ENCODE measurements at places on chromosomes 4 and X. TPM values are rescaled to one million over a fixed set of nuclear protein-coding genes. Genes with fewer than 3 reads are reported as not detected.
A peak's percentile ranks its signal among the peaks of the same experiment; 100 is the strongest.

- no peak overlapping the region for H3K27ac ChIP-seq
- peak overlapping the region; percentile 57 for H3K4me3 ChIP-seq
- peak; percentile 75 for DNase-seq
- no peaks in the 10 kb centered on the region for H3K27me3 ChIP-seq
- H3K36me3 ChIP-seq = peaks cover 19% of the 10 kb centered on the region
- H3K4me1 ChIP-seq = peaks cover 6% of the 10 kb centered on the region
These were observed 19.1 kb upstream of the S100P start for GRCh38 chr4:6674500-6675149.

DNA sequence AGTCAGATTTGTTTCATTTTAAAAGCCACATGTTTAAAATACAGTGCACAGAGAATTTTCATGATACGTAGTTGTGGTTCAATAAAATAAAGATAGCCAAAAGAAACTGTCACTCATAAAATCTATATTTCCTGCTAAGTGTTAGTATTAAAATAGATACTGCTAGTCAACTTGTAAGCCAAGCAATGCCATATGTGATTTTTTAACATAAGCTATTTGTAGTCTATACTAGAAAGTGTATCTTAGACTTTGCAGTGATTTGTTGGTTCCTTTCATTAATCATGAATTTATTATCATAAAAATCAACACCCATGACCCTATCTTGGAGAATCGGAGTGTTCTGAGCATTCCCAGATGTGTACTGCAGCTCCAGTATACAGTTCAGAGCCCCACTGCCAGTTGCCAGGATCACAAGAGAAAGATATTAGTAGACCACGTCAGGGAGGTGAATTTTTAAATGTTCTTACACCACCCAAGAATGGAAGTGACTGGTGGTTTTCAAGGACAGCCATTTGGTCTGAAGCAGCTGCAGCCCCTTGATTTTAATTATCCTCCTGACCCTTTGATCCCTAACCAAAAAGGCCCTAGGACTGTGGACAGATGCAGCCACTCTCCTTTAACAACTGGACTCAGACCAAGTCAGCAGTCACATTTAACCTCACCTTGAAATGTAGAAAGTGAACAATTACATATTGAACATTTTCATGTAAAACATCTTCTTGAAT lies 163.1 kb downstream of the PALLD start:
- DNase-seq = no peak
- no peaks in the 10 kb centered on the region for H3K36me3 ChIP-seq
- H3K4me3 ChIP-seq = no peak overlapping the region

NAA11 gene
- polyA plus RNA-seq = 0.09 TPM

DNA sequence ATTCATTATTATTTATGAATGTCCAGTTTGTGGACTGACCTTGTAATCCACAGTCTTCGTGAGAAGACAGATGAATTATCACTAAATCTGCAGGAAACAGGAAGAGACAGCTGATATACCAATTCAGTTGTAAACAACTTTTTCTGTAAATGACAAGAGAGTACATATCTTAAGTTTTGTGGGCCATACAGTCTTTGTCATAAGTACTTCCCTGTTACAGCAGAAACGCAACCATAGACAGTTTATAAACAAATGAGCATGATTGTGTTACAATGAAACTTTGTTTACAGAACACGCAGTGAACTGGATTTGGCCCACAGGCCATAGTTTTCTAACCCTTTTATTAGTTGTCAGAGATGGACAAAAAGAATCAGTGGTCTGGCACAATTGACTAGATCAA lies 443.4 kb downstream of the PDGFC start:
- H3K27ac ChIP-seq = no peak overlapping the region
- no peaks in the 10 kb centered on the region for H3K36me3 ChIP-seq
- H3K4me3 ChIP-seq = no peak overlapping the region
- H3K4me1 ChIP-seq = no peaks in the 10 kb centered on the region
- DNase-seq = no peak

- H3K27ac ChIP-seq = no peak overlapping the region
- H3K4me3 ChIP-seq = no peak overlapping the region
- H3K4me1 ChIP-seq = no peaks in the 10 kb centered on the region
- no peak for DNase-seq
- peaks cover 63% of the 10 kb centered on the region for H3K36me3 ChIP-seq
These were observed 12.7 kb upstream of the GCNA start for GRCh38 chrX:71565474-71566041.

MAGED2 gene
- polyA plus RNA-seq = 322 TPM

GRCh38 chr4:111070390-111070789 lies 447.5 kb upstream of the PITX2 start:
- H3K36me3 ChIP-seq = no peaks in the 10 kb centered on the region
- H3K4me3 ChIP-seq = no peak overlapping the region
- no peaks in the 10 kb centered on the region for H3K4me1 ChIP-seq
- DNase-seq = no peak
- H3K27me3 ChIP-seq = no peaks in the 10 kb centered on the region

- H3K36me3 ChIP-seq = no peaks in the 10 kb centered on the region
- no peak overlapping the region for H3K27ac ChIP-seq
- no peak overlapping the region for H3K4me3 ChIP-seq
- DNase-seq = no peak
- no peaks in the 10 kb centered on the region for H3K4me1 ChIP-seq
These were observed 96.5 kb downstream of the CHRDL1 start for GRCh38 chrX:110699109-110699508.

DNA sequence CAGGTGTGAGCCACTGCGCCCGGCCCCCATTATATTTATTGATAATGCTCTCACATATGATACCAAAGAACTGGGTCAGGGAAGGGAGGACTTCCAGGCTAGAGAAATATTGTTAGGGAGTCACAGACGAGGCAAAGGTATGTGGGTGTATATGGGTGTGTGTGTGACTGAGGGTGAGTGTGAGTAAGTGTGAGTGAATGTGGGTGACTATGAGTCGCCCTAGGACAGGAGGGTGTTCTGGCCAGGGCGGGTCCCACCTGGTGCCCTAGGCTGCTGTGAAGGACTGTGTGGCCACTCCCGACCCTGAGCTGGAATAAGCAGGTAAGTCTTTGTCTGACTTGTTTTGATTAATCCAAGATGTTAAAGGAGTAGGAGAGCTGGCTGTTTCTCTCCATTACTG lies 34.4 kb downstream of the RWDD4 start:
- H3K4me1 ChIP-seq = peaks cover 2% of the 10 kb centered on the region
- H3K27me3 ChIP-seq = no peaks in the 10 kb centered on the region
- DNase-seq = no peak
- H3K36me3 ChIP-seq = no peaks in the 10 kb centered on the region
- no peak overlapping the region for H3K4me3 ChIP-seq

DNA sequence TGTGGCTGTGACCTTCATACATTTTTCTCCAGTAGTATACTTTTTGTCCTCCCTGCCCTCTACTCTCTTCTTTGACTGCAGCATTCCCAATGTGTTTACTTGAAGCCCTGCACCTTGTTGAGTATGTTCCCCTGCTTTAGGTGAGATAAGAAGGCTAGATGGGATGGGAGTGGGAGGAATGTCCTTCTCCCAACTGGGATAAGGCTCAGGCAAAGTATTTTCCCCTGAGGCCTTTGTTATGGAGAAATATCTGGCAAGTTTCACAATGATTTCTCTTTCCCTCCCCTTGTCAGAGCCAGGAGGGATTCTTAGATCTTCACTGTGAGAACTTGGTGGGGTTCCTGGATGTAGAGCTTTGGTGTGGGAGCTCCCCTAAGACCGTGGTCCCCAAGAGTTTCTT lies 131.8 kb downstream of the CLCN5 start:
- no peak overlapping the region for H3K27ac ChIP-seq
- no peaks in the 10 kb centered on the region for H3K4me1 ChIP-seq
- no peaks in the 10 kb centered on the region for H3K27me3 ChIP-seq

ARR3 gene
- 0.43 TPM for polyA plus RNA-seq

DNA sequence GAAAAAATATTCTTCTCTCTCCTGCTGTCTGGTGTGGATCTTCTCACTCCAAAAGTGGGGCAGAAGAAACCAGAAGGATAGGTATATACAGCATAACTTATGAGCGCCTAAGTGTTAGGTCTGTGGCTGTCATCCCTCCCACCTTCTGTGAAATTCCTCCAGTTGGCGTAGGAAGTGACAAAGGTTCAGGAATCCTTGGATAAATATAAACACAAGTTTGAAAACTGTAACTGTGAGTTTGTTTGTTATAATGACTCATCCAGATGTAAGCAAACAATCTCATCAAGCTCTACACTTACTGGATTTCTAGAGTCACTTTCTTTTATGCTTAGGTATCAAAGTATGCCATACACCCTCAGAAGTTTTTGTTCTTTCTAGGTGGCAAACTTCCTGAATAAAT lies 405.2 kb downstream of the FAT4 start:
- no peaks in the 10 kb centered on the region for H3K27me3 ChIP-seq
- no peak for DNase-seq
- H3K36me3 ChIP-seq = no peaks in the 10 kb centered on the region
- no peaks in the 10 kb centered on the region for H3K4me1 ChIP-seq
- H3K27ac ChIP-seq = no peak overlapping the region

DNA sequence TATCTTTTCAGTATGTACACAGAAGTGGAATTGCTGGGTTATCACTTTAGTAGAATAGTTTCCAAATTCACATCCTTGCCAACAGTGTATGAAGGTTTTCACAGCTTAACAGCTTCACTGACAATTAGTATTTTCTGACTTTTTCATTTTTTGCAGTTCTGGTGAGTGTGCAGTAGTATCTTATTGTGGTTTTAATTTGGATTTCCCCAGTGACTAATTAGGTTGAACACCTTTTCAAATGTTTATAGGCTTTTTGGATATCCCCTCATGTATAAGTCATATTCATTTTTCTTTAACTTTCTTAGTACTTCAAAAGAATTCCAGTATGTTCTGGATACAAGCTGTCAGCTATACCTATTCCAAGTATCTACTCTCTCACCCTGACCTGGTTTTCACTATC lies 37.1 kb downstream of the BRCC3 start:
- H3K4me1 ChIP-seq = no peaks in the 10 kb centered on the region
- H3K27me3 ChIP-seq = no peaks in the 10 kb centered on the region
- no peaks in the 10 kb centered on the region for H3K36me3 ChIP-seq
- no peak overlapping the region for H3K4me3 ChIP-seq
- no peak overlapping the region for H3K27ac ChIP-seq

DNA sequence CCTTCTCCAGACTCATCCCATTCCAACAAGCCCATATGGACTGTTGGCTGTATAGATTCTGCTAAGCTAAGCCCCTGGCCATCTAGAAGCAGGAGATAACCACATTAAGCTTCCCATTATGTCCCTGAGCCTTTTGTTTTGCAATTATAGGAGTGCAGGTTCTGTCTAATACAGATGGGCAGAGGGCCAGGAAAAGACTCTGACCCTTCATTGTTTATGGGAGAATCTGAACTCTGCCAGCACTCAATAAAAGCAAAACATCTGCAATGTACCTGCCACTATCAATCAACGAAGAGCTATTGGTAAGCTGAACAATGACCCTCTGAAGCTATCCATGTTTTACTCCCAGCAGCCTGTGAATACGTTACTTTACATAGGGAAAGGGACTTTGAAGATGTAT lies 207.3 kb upstream of the CLNK start:
- H3K27me3 ChIP-seq = no peaks in the 10 kb centered on the region
- no peak overlapping the region for H3K4me3 ChIP-seq
- H3K36me3 ChIP-seq = no peaks in the 10 kb centered on the region
- no peak overlapping the region for H3K27ac ChIP-seq

- DNase-seq = no peak
- no peak overlapping the region for H3K4me3 ChIP-seq
- peaks cover 6% of the 10 kb centered on the region for H3K4me1 ChIP-seq
- peaks cover 97% of the 10 kb centered on the region for H3K27me3 ChIP-seq
These were observed 4.5 kb downstream of the NKX3-2 start for GRCh38 chr4:13539619-13540445.

- no peaks in the 10 kb centered on the region for H3K27me3 ChIP-seq
- H3K4me3 ChIP-seq = no peak overlapping the region
- H3K36me3 ChIP-seq = no peaks in the 10 kb centered on the region
- no peak for DNase-seq
These were observed 1290.9 kb downstream of the PCDH18 start for GRCh38 chr4:136241221-136241986.

DNA sequence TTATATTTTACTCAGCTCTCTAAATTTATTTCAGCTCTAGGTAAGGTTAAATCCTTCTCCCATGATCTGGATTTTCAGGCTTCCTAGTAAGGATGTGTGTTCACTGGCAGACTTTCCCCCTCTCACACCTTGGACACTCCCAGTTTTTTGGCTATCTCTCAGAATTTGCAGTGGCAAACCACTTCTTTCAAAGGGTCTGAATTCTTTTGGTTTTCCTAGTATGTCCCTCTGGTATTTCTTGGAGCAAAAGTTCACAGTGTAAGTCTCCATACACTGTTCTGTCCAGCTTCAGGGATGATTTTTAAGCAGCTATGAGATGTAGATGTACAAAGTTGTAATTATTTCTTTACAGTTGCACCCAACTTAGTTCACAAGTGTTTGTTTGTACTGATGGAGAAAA lies 653.8 kb upstream of the GALNT7 start:
- no peaks in the 10 kb centered on the region for H3K36me3 ChIP-seq
- no peaks in the 10 kb centered on the region for H3K4me1 ChIP-seq
- no peaks in the 10 kb centered on the region for H3K27me3 ChIP-seq
- no peak overlapping the region for H3K27ac ChIP-seq
- no peak for DNase-seq

GRCh38 chr4:69096111-69096656 lies at the start of gene UGT2B7:
TSS of gene UGT2B7 (plus strand) at chr4:69096474. CDS start at chr4:69096521, 47 bp downstream.
- no peaks in the 10 kb centered on the region for H3K36me3 ChIP-seq
- H3K4me1 ChIP-seq = peaks cover 10% of the 10 kb centered on the region
- no peaks in the 10 kb centered on the region for H3K27me3 ChIP-seq
- H3K4me3 ChIP-seq = no peak within 1 kb of the TSS
- peak; percentile 87 for DNase-seq
- peak within 1 kb of the TSS; percentile 54 for H3K27ac ChIP-seq

IL21 gene
- polyA plus RNA-seq = not detected

FAM156B gene
- polyA plus RNA-seq = 11.6 TPM

GRCh38 chr4:104351706-104352105 lies 143.0 kb downstream of the CXXC4 start:
- DNase-seq = no peak
- no peaks in the 10 kb centered on the region for H3K36me3 ChIP-seq
- no peaks in the 10 kb centered on the region for H3K27me3 ChIP-seq
- no peaks in the 10 kb centered on the region for H3K4me1 ChIP-seq
- no peak overlapping the region for H3K4me3 ChIP-seq

OTC gene
- 74.5 TPM for polyA plus RNA-seq

DNA sequence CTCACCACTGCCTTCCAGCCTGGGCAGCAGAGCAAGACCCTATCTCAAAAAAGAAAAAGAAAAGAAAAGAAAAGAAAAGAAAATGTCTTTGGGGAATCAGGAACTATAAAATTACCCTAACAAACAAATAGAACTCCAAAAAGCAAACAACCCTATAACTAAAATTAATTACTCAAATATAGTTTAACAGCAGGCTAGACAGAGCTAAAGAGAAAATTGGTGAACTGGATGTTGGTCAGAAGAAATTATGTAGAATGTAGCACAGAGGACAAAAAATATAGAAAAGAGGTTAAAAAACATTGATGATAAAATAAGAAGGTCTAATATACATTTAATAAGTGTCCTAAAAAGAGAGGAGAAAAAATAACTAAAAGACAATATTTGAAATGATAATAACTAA lies 27.8 kb upstream of the WWC2 start:
- no peak overlapping the region for H3K4me3 ChIP-seq
- no peaks in the 10 kb centered on the region for H3K4me1 ChIP-seq
- no peaks in the 10 kb centered on the region for H3K36me3 ChIP-seq
- H3K27me3 ChIP-seq = peaks cover 2% of the 10 kb centered on the region

ADAMTS3 gene
- 2.2 TPM for polyA plus RNA-seq

GRCh38 chrX:66731398-66731797 lies 92.5 kb upstream of the EDA2R start:
- H3K4me1 ChIP-seq = no peaks in the 10 kb centered on the region
- peak; percentile 1 for DNase-seq
- H3K27ac ChIP-seq = no peak overlapping the region
- H3K4me3 ChIP-seq = no peak overlapping the region
- H3K36me3 ChIP-seq = no peaks in the 10 kb centered on the region

- DNase-seq = no peak
- no peaks in the 10 kb centered on the region for H3K27me3 ChIP-seq
- no peak overlapping the region for H3K27ac ChIP-seq
These were observed 34.2 kb upstream of the GYPE start for GRCh38 chr4:143939528-143939927.
